Dermis microvascular lymphatic vessel endothelial cell (primary cell): ENCODE measurements at places on chromosomes 2 and 18. TPM values are rescaled to one million over a fixed set of nuclear protein-coding genes. Genes with fewer than 3 reads are reported as not detected.

DNA sequence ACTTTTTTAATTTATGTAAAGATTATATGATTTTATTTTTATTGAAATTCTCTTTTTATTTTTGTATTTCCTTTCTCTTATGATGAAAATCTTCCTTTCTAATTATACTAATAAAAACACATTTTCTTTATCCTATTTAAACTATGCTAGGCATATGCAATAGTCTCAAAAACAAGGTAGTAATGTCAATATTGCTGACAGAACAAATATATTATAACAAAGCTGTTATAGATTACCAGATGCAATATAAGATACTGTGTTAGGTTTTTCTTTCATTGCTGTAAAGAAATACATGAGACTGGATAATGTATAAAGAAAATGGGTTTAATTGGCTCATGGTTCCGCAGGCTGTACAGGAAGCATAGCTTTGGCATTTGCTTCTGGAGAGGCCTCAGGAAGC is 631.2 kb upstream of the SOX11 start:
- no peak for DNase-seq

DNA sequence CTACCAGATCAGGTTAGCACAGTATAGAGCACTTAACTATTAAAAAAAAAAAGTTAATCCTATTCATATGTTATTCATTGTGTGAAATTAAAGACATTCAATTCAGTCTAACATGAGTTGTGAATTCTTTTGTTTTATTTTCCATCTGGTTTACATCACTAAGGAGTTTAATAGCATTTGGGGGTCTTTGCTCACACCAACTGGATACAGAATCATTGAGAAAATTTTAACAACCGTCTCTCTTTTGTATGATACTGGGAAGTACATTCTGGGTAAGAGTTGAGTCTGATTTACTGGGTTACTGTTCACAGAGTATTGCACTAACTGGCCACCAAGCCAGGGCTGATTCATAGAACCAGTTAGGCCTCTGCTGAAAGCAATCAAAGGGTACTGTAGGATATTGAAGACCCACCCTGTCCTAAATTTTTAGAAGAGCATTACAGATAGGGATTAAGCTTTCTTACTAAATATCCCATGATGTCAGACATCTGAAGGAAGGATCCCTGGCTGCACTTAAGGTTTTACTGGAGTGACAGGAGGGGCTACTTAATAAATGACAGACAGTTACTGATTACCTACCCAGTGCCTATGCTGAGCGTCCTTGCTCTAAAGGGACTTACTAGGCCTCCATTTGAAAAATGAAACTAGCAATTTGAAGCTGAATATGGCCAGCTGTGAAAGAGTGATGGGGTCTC is 387.9 kb downstream of the SETBP1 start:
- no peak for DNase-seq

DNA sequence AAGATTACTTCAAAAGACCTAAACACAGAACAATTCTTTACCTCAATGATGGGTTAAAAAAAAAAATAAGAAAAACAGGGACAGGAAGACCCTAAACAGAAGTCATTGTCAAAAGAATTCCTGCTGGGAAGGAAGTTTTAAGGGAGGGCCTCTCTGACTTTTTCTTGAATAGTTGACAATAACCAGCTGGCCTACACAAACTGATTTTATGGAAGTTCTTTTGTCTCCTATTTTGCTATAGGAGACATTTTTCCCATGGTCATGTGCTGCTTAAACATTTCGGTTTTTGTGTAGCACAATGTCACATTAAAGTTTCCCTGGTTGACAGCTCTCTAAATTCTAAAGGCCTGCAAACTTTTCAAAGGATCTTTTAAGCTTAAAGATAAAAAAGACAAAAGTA is 55.3 kb downstream of the RFTN2 start:
- no peak for DNase-seq

DNA sequence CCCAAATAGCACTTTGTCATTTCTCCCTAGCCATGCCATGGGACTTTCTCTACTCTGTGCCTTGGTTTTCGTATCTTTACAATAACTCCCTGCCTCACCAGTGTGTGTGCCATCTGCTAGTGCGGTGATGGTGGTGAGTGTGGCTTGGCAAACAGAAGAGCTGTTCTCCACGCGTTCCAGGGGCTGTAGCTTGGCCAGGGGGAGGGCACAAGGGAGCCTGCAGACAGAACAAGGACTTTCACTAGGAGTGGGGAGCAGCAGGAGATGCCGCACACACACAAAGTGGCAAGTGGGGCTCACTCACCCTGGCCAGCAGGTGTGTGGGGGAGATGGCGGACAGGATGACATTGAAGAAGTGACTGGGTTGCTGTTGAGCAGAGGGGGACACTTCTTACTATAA is 196.9 kb downstream of the HAUS1 start:
- DNase-seq, result no peak

- no peak for DNase-seq
Observed at GRCh38 chr2:60972889-60973656, 44.4 kb upstream of the PEX13 start.

DNA sequence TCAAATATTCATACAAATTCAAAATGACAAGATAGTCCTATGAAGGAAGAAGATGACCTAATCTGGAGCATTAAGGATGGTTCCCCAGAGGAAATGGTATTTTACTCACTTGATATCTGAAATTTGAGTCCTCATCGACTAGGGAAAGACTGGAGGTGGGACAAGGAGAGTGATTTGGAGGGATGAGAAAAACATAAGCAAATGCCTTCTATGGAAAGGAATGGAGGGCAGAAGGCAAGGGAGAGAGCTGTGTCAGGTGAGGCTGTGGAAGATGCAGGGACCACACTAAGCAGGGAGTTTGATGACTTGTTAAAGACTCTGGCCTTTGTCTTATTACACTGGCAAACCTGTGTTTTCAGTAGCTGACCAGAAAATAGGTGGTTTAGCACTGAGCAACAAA is 38.4 kb downstream of the CALCRL start:
- DNase-seq, result no peak

DNA sequence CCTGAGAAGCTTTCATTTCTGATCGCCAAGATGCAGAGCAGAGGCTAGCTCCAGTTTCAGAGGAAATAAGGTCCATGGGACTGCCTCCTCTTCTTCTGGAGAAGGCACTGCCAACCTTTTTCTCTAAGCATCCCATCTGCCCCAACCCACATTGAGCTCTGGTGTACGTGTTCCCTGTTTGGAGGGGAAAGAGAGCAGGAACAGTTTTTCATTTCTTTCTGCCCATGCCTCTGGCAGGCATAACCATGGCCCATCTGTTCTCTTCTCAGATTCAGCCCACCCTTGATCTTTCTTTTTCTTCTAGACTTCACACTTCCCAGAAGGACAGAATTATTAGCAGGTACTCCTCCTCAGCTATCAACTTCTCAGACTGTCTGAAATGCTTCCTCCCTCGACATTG is 1110.3 kb upstream of the KLHL29 start:
- DNase-seq, result no peak

- no peak for DNase-seq
Observed at GRCh38 chr2:73969356-73969755, 15.4 kb upstream of the TET3 start.

DNA sequence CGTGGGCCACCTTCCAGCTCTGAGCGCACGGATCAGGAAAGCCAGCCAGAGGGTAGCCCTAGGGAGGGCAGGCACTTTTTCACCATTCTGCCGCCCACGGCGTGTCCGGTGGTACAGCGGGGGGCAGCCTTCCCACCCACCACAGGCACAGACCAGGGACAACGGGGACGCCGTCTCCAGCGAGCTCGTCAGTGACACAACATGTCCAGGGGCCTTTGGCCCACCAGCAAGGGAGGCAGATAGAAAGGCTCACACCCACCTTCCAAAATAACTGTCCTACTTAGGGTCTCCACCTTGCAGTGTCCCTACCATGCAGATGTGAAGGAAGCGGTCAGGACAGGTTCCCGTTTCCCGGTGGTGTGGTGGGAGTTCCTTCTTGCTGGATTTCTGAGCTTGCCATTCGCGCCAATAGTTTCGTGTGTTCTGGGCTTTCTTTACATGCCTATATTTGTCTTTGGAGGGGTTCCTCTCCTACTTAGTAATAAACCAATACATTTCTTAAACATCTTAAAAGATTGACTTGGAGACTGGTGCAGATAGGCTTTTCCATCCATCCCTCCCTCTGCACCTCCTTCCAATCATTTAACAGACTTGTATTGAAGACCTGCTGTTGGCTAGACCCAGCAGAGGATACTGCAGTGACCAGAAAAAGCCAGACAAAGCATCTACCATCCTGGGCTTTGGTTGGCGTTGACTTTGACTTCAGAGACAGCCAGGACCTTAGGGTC is 872 bp downstream of the ASB1 start:
- no peak for DNase-seq

GRCh38 chr18:55153346-55153745 is 194.1 kb upstream of the CCDC68 start:
- no peak for DNase-seq

DNA sequence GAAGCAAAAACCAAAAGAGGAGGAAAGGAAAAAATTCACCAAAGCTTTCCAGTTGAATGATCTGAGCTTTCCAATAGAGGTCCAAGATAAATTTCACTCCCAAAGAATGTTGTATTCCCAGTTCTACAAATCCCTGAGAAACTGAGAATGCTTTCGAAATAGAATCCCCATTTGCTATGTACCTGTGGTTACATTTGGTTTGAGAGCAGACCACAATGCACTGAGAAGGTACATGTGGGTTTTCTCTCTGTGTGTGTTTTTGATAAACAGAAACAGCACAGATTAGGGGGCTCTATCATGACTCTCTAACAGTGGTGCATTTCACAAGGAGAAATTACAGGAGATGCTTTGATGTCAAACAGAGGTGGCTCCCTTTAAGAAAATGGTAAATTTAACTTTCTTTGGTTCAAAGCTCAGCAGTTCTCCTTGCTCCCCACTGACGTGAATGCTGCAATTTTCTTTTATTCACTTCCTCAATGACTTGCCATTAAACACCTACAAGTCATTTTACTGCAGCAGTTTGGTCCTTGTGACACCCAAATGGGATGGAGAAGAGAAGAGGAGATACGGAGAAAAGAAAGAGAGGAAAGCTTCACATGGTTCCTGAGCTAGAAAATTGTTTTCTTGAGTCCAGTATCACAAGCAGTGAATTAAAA is 108.7 kb downstream of the EPHA4 start:
- no peak for DNase-seq

GRCh38 chr2:237643582-237644380 is 16.4 kb downstream of the LRRFIP1 start:
- no peak for DNase-seq

DNA sequence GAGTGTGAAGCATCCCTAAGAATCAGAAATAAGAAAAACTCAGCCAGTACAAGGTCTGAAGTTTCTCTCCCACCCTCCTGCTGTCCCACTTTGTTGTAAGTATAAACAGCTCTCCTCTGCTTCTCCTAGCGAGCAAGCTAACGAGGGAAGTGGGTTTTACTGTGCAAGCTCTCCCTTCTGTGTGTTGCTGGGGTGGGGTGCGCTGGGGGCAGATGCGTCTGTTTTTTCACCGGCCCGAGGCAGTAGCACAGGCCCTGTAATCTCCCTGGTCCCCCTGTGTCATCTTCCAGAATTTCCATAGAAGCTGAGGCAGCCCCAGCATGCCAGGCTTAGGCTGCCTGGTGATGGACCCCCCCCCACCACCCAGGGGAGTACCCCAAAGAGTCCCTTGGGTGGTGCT is 9.4 kb upstream of the CXCR4 start:
- no peak for DNase-seq

DNA sequence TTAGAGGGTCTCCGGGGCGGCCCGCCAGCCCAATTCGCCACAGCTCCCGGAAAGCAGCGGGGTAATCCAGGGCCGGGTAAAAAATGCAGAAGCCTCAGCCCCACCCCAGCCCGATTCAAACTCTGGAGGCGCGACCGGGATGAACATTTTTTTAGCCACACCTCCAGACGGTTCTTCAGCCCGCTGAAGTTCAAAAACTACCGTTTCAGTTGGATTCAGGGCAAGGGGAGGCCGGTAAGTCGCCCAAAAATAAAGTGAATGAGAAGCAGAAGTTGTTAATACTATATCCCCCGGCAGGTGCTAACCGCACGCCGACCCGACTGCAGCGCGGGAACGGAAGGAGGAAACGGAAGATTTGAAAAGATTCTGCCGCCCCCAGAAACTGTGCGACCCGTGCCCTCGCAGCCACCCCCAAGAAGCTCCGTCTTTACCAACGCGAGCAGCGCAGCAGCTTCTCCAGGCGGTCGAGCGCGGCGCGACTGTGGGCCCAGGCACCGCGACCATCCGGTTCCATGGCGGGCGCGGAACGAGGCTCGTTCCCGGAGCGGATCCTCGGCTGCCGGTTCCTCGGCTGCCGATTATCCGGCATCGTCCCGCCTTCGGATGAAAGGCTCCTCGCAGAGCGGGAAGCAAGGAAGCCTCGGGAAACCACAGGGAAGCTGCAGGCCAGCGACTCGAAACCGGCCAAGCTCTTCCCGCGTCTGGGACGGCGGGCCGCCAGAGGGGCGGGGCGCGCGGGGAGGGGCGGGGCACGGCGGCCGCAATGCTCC is at the start of gene BARD1:
TSS of gene BARD1 (minus strand) at position 703 of the 770 bp plus-strand sequence. CDS start at position 589, 114 bp downstream.
- no peak for DNase-seq

DNA sequence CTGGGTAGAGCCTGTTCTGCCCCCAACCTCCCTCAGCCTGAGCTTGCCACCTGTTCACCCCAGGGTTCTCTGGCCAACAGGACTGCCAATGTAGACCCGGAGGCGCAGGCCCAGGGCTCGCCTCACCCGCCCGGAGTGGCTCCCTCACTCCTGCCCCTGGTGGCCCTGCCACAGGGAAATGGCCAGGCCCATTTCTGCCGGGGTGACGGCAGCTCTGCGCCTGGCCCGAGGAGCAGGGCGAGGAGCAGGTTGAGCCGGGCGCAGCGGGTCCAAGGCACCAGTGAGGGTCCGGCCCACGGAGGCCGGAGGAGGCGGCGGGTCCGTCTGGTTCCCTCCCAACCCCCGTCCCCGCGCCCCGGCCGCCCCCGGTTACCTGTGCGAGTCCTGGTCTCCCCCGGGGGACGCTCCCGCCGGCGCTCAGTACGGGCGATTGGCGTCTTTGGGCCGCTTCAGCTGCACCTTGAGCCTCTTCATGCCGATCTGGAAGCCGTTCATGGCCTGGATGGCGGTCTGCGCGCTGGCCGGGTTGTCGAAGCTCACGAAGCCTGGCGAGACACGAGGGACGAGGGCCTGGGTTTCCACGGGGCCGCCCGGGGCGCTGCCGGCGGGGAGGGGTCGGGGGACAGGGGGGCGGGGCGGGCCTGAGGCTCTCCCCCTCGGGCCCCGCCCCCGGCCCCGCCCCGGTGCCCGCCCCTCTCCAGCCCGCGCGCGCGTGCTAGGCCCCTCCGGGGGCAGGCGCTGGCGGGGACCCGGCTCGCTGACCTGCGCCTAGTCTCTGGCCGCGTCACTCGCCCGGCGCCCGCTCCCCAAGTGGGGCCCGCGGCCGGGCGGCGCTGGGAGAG is 312.0 kb downstream of the CELF4 start:
- DNase-seq, result no peak

FBLN7 gene
- 1.5 and 6.6 TPM in 2 replicates for total RNA-seq

PID1 gene
- 0.25 and 0.26 TPM in 2 replicates for total RNA-seq

KHK gene
- 3.0 and 3.2 TPM in 2 replicates for total RNA-seq

UNC80 gene
- 0.38 and 0.39 TPM in 2 replicates for total RNA-seq

GALNT3 gene
- under 0.01 TPM in 2 replicates for total RNA-seq

CPLX4 gene
- not detected in 2 replicates for total RNA-seq

PJVK gene
- 0.39 and 0.51 TPM in 2 replicates for total RNA-seq

OTOS gene
- total RNA-seq, result not detected in 2 replicates

MARCO gene
- total RNA-seq, result not detected in 2 replicates

SKOR2 gene
- not detected in 2 replicates for total RNA-seq

RBM44 gene
- total RNA-seq, result 0.26 and 0.38 TPM in 2 replicates

ASXL3 gene
- total RNA-seq, result 0.13 and 0.76 TPM in 2 replicates

DPYSL5 gene
- under 0.01 TPM in 1 of 2 replicates, not detected in the other for total RNA-seq

ITGB6 gene
- total RNA-seq, result not detected in 2 replicates

COLEC12 gene
- 33.4 and 110 TPM in 2 replicates for total RNA-seq
